ENCODE measurements at places on chromosomes 3 and 15.

DNA sequence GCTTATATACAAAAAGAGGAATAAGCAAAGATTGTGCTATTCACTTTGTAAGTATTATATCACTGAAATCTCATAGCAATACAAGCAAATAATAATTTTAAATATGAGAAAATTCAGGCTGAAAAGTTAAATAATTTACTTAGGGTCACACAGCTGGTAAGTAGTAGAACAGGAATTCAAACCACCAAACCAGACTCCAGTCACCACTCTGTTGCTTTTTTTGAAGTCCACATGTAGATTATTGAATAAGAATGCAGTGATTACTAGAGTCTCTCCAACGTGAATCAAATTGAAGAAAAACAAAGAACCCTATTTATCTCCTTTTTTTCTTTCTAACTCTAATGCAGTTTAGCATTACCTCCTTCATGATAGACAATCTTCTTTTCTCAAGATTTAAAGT, 15.9 kb downstream of the SPICE1 start:
- DNase-seq, result no peak

- no peak for DNase-seq
Measured at GRCh38 chr15:73605759-73606436, 27.3 kb downstream of the NPTN start.

DNA sequence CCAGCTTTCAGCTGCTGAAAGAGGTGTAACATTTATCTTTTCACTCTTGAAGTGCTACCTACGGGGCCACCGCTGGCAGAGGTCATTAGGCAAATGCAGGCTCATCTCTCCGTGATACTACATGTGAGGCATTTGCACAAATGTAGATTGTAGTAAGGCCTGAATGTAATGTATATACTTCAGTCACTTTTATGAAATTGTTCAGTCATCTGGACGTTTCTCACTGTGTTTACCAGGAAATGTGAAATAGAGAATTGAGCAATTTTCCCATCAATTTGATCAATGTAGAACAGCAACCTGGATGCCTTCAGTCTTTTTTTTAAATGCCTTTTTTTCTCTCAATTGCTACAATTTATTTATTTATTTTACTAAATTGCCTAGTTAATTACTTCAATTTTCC, 368.3 kb upstream of the AZI2 start:
- no peak for DNase-seq

GRCh38 chr15:101120987-101121386, 130.9 kb downstream of the CHSY1 start:
- DNase-seq, result no peak

- DNase-seq, result peak; percentile 76
Measured at GRCh38 chr15:32919749-32920414, 202.1 kb downstream of the GREM1 start.

DNA sequence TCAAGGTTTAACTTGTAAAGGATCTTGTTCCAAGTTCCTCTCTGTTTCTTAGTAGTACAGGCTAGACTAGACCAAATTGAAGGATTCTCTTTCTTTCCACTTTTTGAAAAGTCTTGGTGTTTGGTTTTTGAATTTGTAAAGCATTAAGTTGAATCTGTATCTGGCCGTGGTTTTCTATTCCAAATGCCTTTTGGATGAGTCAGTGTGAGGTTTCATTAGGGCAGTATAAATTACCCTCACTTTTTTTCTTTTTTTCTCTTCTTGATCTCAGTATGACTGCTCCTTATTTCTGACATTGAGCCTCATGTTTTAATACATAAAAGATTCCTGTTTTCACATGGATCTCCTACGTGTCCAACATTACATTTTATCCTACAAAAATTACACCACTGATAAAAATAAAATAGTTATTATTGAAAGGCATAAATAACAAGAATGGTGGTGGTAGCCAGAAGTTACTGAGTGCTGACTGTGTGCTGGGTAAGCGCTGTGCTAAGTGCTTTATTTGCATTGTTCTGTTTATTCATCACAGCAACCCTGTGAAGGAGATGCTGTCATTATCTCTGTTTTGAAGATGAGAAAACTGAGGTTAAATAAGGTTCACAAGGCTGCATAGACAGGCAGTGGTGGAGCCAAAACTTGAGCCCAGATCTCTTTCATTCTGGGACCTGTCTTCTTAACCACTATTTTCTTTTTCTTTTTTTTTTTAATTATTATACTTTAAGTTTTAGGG, 48.3 kb downstream of the MITF start:
- peak; percentile 86 for DNase-seq

- no peak for DNase-seq
Measured at GRCh38 chr3:62159709-62160092, 213.6 kb downstream of the FEZF2 start.

- no peak for DNase-seq
Measured at GRCh38 chr15:81013396-81013929, 12.7 kb downstream of the TLNRD1 start.

GRCh38 chr15:86743283-86743903, 663.7 kb downstream of the AGBL1 start:
- DNase-seq, result peak; percentile 23

DNA sequence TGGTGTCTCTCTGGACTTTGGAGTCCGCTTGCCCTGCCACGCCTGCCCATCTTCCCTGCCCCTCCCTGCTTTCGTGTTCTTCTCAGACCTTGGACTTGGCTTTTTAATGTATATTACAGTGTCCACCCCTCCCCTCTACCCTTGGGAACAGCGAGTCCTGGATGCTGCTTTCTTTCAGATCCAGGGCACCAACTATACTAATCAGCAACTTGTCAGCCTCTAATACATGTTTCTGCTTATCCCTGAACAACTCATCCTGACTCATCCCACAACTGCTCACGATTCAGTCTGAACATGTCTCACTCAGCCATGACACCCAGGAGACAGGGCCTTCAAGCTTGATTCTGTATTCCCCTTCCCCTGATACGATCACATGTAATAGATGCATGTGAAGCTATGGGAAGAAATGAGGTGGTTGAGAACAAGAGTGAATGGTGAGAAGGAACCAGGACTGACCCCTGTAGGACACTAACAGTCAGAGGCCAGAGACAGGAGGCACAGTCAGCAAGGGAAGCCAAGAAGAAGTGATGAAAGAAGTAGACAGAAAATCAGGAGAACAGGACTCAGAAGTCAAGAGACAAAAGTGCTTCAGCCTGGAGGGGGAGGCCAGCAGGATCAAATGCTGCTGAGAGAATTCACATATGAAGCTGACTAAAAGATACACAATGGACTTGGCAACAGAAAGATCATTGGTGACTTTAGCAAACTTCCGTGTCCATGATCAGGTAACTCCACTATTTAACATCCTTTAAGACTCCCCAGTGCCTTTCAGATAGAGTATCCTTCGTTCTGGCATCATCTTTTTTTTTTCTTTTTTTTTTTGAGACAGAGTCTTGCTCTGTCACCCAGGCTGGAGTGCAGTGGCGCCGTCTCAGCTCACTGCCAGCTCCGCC, 35.4 kb downstream of the BCL2L10 start:
- peak; percentile 88 for DNase-seq

DNA sequence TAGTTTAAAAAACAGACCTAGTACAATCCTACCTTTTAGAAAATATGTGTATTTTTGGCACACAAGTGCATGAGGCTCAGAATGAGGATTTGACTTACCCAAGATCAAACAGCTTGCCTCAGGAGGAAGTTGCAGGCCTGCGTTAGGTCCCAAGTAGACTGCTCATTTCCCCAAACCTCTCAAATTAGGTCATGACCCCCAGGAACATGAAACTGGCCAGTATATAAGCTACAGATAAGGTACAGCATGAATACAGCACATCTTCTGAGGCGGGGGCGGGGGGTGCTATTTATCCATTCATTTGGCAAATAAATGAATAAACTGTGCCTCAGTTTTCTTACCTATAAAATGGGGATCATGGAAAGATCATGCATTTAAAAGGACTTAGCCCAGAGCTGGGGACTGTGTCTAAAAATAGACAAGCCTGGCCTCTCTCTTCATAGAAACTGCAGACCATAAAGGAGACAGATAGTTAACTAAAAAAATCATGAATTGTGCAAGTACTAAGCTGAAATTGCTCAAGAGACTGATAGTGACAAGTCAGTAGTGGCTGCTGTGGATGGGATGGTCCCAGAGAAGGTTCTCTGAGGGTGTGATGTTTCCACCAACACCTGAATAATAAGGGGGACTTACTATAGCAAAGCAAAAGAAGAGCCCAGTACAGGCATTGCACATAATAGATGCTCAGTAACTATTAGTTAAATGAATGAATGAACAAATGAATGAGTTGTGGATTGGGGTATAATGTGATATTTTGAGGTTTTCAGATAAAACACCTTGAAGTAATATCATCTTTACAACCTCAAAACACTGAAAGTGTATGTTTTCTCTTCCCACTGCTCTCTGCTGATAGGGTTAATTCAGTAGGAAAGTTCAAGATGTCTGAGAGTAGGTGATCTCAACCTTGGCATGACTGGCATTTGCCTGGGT, 258.5 kb upstream of the PROK2 start:
- DNase-seq, result no peak

DNA sequence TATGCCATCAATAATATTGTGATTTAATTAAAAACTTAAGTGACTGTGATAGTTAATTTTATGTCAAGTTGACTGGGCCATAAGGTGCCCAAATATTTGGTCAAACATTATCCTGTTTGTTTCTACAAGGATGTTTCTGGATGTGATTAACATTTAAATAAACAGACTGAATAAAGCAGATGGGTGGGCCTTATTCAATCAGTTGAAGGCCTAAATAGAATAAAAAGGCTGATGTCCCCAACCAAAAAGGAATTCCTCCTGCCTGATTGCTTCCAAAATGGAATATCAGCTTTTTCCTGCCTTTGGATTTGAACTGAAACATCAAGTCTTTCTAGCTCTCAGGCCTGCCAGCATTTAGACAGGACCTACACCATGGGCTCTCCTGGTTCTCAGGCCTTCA, 961.7 kb downstream of the NTRK3 start:
- DNase-seq, result no peak

DNA sequence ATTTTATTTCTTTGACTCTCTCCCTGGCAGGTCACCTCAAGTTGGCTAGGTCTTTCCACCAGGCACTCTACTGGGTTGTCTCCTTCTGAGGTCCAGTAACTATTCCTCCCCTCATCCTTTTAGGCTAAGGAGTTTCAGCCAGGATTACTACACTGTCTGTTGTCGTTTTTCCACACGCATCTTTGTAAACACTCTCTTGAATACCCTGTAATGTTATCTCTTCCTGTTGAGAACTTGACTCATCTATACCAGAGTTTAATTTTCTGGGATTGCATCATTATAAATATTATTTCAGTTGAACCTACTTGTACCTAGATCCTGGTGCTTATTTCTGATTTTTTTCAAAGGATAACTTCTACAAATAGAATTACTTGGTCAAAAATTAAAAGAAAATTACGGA, 138.3 kb downstream of the SQOR start:
- DNase-seq, result no peak

DNA sequence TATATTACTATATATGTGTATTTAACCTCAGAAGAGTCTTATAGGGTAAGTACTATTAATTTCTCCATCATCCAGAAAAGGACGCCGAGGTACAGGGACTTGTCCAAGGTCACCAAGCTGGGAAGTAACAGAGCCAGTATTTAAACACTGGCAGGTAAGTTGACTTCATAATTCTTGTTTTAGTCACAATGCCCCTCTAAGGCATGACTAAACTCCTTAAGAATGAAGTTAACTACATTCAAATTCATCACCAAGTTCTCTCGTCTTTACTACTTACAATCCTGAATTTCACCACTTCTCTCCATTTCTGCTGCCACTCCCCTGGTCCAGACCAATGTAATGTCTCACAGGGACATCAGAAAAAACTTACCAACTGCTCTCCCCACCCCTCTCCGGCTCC, 312.1 kb downstream of the GRM7 start:
- DNase-seq, result peak; percentile 52

Measured in kidney tubule cell (primary cell).